ENCODE measurements at places on chromosomes 6 and 20.

- no peak for DNase-seq
These were observed 111.4 kb upstream of the ARMC2 start for GRCh38 chr6:108736832-108737231.

- no peak for DNase-seq
These were observed 27.7 kb upstream of the CARMIL1 start for GRCh38 chr6:25251426-25251825.

DNA sequence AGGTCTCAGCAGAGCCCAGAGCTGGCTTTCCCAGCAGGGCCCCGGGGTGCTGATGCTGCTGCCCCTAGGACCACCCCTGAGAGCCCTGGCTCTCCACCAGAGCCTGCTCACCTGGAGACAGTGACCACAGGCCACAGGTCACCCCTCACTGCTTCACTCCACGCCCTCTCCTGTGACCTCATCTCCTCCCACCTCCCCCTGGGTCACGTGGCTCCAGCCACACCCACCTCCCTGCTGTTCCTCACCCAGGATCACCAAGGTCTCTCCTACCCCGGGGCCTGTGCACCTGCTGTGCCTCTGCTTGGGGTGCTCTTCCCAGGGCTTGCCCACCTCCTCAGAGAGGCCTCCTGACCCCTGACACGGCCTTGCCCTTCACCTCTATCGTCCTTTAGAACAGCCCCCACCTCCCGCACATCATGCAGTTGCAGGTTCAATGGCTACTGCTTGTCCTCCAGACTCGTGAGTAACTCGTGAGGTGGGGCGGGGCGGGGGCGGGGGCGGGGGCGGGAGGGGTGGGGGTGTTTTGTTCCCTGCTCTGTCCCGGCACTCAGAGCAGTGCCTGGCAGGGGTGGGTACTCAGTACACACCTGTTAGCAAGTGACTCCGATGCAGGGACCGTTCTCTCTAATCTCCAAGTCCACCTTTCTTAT lies 468.0 kb downstream of the PREX1 start:
- no peak for DNase-seq

DNA sequence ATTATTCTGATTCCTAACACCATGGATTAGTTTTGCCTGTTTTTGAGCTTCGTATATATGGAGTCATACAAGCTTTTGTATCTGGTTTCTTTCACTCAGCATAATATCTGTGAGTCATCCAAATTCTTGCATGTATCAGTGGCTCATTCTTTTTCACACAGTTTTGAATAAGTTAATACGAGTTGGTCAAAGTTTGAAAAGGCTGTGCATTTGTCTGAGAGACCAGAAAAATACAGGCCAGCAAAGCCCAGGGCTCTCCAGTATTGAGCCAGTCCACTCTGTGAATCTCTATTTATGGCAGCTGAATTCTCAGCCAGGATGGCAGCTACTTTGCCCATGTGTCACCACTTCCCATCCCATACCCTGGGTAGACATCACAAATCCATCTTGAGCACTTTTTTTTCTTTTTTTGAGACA lies 7.2 kb upstream of the CHMP4B start:
- DNase-seq, result no peak

DNA sequence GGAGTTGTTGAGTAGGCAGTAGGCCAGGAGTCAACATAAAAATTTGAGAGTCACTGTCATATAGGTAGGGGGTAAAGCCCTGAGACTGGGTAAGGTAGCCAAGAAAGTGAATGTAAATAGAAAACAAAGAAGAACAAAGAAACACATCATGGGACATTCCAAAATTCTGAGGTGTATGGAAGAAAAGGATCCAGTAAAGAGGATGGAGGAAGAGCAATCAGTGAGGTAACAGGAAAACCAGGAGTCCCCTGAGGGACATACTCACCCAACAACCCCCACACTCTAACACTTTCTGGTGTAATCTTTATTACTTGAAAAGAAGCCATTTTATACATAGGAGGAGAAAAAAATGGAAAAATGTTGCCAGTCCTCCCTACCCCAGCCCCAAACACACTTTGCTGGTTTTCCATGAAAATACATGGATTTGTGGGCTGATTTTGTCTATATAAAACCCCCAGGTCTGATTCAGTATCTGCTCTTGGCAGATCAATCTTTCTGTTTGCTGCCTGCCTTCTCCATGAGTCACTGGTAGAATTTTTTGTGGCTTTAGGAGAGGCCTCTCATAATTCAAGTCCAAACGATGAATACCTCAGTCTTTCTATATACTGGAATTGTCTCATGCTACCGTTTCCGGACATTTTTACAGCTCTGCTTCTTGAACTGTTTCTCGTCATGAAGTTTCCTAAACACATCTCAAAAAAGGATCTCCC lies 271.4 kb upstream of the MAN1A1 start:
- no peak for DNase-seq

- peak; percentile 79 for DNase-seq
These were observed 1.4 kb upstream of the TRIM39 start for GRCh38 chr6:30325150-30325872.

GRCh38 chr20:36497856-36498255 lies 43.5 kb upstream of the MYL9 start:
- DNase-seq, result no peak

DNA sequence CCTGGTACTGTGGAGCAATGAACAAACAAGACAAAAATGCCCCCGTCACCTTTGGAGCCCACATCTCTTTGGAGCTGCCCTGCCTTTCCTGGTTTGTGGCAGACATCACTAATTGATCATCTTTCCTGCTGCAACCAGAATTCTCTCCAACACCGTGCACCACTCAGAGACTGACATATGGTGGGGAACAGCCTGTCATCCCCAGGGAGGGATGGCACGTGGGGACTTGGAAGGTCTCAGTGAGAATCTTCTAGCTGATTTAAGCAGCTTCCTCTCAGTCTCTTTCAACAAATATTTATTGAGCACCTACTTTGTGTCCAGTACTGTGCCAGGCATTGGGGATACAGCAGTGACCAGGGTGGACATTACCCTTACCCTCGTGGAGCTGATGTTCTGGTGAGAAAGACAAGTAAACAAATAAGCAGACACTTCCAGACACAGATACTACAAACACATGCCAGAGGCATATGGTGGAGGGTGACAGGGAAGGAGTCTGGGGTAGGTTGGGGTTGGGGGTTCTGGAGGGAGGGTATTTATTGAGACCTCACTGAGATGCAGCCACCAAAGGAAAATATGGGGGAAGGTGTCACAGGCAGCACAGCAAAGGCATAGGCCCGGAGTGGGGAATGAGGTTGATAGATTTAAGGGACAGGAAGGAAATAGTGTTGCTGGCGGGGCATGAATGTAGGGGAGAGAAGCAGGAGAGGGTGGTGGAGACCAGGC lies 82.3 kb downstream of the CEBPB start:
- no peak for DNase-seq

DNA sequence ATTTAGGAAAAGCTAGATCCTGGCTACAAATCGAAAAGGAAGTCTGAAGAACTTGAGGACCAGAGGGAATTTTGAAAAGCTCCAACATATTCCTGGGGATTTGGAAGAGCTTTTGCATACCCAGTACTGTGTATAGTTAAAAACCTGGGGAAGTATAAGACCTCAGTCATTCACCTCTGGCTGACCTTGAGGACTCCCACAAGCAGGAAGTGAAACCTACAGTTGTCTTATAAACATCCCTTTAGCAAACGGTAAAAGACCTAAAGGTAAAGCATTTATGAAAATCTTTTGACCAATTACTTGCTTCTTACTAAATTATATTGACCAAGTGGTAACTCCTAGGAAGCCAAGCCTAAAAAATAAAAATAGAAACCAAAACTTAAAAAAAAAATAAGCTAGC lies 175.0 kb downstream of the HAO1 start:
- no peak for DNase-seq

- DNase-seq, result no peak
These were observed 293.4 kb downstream of the TBC1D32 start for GRCh38 chr6:121040831-121041230.

- DNase-seq, result no peak
These were observed 7.4 kb upstream of the CD83 start for GRCh38 chr6:14110001-14110818.

GRCh38 chr20:54155736-54156317 lies 18.0 kb downstream of the CYP24A1 start:
- no peak for DNase-seq

DNA sequence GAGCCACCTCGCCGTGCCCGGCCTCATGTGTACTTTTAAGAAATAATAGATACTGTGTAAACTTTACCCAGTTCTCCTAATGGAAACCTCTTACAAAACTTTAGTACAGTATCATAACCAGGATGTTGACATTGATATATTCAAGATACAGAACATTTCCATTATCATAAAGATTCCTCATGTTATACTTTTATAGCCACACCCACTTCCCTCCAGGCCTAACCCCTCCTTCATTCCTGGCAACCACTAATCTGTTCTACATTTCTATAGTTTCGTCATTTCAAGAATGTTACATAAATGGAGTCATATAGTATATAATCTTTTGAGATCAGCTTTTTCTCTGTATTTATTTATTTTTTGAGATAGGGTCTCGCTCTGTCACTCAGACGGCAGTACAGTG lies 52.6 kb upstream of the SALL4 start:
- no peak for DNase-seq

DNA sequence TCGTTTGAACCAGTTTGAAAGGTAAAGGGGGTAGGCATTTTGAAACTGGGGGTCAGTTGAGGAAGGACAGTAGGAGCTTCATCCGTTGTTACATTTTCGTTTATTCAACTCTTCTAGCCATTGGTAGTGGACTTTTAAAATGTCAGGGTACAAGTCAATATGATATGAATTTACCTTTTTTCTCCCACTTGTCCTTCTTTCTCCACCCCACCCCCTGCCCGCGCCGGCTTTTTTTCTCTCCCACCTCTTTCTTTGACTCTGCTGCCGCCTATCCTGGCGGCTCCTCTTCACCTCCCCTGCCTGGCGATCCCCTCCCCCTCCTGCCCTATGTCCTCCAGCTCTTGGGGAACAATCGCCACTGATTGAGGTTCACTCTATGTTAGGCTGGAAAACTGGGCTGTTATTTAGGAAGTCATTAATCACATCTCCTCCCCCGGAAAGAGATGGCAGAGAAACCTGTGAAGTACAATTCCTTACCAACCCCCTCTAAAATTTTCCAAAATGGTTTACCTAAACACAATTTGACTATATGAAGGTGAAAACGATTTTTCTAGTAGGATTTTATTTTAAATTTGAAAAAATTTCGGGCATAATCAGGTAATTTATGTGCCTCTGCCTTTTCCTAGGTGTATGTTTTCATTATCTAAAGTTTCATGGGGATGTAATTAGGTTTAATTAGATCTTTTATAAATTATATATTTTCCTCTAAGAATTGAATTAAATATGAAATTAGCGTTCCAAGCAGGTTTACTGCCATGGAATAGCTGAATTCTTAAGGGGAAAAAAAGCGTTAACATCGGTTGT lies 778 bp upstream of the LIN28B start:
- no peak for DNase-seq
